ENCODE measurements at places on chromosomes 6 and 20. TPM values are rescaled to one million over a fixed set of nuclear protein-coding genes. Genes with fewer than 3 reads are reported as not detected.
A peak's percentile ranks its signal among the peaks of the same experiment; 100 is the strongest.

GRCh38 chr6:106631346-106631745, 2.0 kb downstream of the QRSL1 start:
- DNase-seq = no peak

The AKIRIN2 gene
- total RNA-seq = 12.6 TPM

DNA sequence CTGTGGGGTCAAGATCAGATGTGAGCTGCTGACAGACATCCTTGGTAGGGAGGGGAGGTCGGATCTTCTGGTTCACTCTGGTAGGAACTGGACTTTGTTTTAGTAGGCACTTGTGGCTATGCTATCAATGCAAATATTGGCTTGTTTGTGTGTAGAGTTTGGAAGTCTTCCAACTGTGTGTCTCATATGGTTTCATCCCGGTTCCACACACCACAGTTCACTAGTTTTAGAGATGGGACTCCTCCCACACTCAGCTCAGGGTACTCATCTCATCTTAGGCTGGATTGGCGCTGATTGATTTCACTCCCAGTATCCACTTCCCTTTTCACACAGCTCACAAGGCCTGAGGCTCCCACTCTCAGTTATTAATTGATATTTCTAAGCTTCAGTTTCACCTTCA, 161.3 kb downstream of the THBS2 start:
- DNase-seq = no peak

GRCh38 chr20:44420497-44420896, 55.2 kb upstream of the TTPAL start:
- DNase-seq = no peak

GRCh38 chr6:104940893-104941728, 15.8 kb upstream of the LIN28B start:
- DNase-seq = no peak

GRCh38 chr20:24961384-24962181, 12.5 kb downstream of the CST7 start:
- peak; percentile 43 for DNase-seq

DNA sequence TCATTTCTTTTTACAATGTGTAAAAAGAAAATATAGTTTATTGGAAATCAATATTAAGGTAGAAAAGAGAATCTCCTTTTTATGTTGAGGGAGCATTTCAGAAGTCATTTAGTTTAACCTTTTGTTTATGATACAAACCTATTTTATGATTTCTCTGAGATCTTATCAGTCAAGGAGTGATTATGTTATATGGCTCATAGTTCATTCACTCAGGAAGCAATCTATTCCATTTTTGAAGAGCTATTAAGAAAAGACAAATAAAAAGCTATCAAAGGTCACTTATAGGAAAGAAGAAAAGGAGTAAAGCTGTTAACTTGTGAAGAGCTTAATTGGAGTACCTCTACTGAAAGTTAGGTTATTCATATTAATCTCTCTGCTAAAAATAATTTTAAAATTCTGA, 526.6 kb upstream of the JAG1 start:
- no peak for DNase-seq

GRCh38 chr6:132733283-132733682, 19.4 kb upstream of the VNN1 start:
- DNase-seq = no peak

The TMEM170B gene
- total RNA-seq = 2.1 TPM

DNA sequence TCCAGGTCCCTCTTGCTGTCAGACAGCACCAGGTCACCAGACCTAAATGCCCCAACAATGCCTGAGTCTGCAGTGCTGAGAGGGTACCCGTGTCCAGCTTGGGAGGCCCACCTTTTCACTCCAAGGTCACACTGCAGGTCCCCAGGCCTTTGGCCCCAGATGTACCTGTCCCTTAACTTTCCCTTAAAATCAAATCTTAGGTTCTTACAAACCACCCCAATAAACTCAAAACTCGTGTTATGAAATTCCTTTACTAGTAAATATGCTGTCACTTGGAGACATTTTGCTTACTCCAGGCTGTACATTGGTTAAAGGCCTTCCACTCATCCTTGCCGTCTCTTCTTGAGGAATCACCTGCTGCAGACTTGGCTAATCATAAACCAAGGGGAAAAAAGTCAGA, 165.7 kb upstream of the RREB1 start:
- no peak for DNase-seq

DNA sequence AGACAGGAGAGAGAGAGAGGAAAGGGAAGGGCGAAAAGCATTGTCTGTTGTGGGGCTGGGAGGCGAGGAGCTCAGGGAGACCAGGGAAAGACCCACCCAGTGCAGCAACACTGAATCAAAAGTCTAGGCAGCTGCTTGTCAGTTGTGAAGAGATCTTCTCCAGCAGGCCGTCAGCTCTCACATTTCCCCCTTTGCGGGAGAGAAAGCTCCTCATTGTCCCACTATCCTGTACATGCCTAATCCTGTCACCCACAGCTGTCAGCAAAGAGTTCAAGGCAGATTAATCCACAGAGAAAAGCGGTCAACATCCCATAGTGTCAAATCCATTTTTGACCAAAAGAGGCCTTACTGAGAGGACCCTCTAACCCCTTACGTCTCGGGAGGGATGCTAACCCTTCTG, 27.3 kb downstream of the RNF182 start:
- no peak for DNase-seq

The SLC22A16 gene
- not detected for total RNA-seq

DNA sequence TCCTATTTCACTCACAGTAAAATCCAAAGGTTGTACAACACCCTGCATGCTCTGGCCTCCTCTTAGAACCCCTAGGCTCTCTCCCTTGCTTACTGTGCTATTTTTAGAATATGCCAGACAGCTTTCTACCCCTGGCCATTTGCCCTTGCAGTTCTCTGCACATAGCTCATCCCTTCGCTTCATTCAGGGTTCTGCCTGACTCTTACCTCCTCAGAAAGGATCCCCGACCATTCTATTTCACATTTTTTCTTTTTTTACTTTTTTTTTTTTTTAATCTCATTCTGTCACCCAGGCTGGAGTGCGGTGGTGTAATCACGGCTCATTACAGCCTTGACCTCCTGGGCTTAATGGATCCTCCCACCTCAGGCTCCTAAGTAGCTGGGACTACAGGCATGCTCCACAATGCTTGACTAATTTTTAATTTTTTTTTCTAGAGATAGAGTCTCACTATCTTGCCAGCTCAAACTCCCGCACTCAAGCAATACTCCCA, 33.6 kb downstream of the COMMD7 start:
- no peak for DNase-seq

Data from lower leg skin (tissue), 4 donors.